ENCODE measurements at places on chromosomes 2 and 18. TPM values are rescaled to one million over a fixed set of nuclear protein-coding genes. Genes with fewer than 3 reads are reported as not detected.

Gene C2orf81
- 1.1 TPM for polyA plus RNA-seq

Gene DOK6
- polyA plus RNA-seq, result 1.8 TPM

Gene SCYGR6
- polyA plus RNA-seq, result not detected

Gene QPCT
- polyA plus RNA-seq, result 4.0 TPM

Gene CFAP53
- 0.10 TPM for polyA plus RNA-seq
